ENCODE measurements at places on chromosomes 6 and 20.
A peak's percentile ranks its signal among the peaks of the same experiment; 100 is the strongest.

DNA sequence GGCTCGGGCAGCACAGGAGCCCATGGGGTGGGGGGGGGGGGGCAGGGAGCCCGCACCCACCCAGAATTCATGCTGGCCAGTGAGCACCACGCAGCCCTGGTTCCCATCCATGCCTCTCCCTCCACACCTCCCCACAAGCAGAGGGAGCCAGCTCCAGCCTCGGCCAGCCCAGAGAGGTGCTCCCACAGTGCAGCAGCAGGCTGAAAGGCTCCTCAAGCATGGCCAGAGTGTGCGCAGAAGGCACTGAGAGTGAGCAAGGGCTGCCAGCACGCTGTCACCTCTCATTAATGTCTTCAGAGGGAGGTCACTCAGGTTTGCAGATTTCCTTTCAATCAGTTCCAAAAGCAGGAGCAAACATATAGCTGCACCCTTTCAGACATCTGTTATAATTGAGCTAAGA, 32.4 kb downstream of the GSTA4 start:
- no peak for DNase-seq

DNA sequence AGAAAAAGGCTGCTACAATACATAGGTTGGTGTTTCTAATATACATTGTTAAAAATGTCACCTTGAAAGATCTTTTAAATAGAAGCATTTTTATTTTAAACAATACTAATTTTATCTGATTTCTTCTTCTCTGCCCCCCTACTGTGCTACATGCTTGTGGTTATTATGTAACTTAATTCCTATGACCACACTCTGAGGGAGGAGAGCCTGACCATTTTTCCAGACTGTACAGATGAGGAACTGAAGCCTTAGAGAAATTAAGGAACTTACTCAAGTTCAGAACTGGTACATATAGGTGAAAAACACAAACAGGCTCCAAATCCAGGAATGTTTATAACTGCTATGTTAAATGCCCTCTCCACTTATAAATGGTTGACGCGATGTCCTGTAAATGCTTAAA, 43.4 kb upstream of the ARHGAP18 start:
- no peak for DNase-seq

DNA sequence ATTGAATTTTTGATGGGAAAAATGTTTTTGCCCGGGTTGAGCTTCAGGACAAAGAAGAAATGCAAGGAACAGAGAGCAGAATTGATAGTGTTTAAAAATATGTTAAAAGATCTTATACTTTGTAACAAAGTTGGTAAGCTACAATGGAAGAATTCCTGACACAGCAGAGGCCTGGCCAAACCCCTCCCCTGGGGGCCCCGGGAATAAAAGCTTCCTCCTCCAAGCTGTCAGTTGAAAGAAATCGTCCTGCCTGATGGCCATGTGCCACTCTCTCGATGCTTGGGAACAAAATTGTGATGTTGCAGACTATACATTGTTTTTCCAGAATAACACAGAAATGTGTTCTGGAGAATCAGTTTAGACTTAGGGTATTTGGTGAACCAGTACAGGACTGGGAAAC, 14.2 kb upstream of the TOX2 start:
- DNase-seq = no peak

- DNase-seq = no peak
Measured at GRCh38 chr6:4036581-4036980, 42.4 kb downstream of the FAM217A start.

GRCh38 chr20:51695574-51696303, 72.5 kb downstream of the ATP9A start:
- DNase-seq = peak; percentile 81

DNA sequence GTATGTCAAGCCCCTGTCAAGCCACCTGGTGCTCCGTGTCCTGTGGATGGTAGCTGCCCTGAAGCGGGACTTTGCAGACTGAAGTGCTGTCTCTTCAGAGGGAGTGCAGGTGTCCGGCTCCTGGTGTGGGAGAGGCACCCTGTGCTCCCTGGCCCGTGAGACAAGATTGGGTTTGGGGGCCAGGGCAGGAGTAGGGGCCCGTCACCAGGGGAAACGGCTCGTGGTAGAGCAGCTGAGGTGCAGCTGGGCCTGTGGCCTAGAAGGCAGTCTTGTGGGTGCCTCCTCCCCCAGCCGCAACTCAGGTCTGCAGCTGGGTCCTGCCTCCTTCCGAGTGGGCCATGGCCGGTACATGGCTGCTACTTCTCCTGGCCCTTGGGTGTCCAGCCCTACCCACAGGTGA, at the start of gene PTCRA:
Gene PTCRA (plus strand): TSS at position 322 of the 400 bp plus-strand sequence. CDS start 17 bp downstream, at position 339.
- DNase-seq = no peak

DNA sequence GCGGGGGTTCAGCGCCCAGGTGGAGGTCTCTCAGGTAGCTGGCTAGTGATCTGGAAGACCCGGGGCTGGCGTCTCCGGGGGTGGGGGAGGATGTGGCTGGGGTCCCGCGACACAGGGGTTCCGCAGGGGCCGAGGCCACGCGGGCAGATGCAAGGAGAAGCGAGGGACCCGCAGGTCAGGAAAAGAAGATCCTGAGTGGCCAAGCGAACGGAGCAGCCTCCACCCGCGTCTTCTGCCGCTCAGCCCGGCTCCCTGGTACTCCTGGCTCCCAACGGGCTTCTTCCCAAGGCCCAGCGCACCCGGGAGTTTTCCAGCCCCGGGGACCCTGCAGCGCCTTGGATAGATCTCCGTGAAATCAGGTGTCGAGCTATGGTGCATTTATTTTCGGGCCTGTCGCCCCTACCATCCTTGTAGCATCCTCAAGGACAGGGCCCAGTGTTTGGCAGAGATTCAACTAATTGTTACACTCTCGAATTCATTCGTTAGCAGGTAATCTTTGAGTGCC, 682 bp upstream of the CHD6 start:
- DNase-seq = no peak

DNA sequence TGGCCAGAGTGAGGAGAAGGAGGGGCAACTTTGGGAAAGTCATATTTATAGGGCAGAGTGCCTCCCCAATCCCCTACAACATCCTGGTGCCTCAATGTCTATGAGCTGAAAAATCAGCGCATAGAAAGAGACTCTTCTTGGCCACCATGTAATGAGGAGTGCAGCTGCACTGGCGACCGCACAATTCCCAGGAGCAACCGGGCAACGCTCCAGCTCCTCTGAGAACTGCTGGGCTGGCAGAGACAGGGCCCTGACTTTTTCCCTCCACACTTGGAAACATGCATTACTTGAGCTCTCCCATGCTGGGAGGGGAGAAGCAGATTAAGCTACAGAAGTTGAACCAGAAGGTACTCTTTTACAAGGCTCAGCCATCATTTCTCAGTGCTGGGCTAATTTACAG, 31.4 kb upstream of the MARCKS start:
- peak; percentile 43 for DNase-seq

- DNase-seq = no peak
Measured at GRCh38 chr6:28609672-28610071, 84.0 kb downstream of the GPX5 start.

DNA sequence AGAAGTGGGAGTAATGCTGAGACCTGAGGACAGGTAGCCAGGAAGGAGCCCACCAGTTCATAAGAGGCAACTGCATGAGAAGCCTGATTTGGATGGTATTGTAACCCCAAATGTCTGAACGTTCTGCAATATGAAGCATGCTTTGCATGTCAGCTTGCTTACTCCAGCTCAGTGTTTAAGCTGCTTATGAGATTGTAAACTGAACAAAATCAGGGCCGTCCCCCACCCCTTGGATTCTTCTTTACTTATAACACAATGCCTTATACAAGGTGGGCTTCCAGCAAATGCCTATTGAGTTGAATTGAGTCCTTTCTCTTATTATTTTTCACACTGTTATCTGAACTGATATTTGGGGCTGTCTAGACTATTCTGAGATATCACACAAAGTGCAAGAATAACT, 761.3 kb downstream of the KIF16B start:
- no peak for DNase-seq

- DNase-seq = no peak
Measured at GRCh38 chr20:325889-326644, 715 bp downstream of the SOX12 start.

- DNase-seq = no peak
Measured at GRCh38 chr6:6366803-6367202, 46.3 kb upstream of the F13A1 start.

- DNase-seq = no peak
Measured at GRCh38 chr6:100704961-100705360, 176.2 kb downstream of the ASCC3 start.

DNA sequence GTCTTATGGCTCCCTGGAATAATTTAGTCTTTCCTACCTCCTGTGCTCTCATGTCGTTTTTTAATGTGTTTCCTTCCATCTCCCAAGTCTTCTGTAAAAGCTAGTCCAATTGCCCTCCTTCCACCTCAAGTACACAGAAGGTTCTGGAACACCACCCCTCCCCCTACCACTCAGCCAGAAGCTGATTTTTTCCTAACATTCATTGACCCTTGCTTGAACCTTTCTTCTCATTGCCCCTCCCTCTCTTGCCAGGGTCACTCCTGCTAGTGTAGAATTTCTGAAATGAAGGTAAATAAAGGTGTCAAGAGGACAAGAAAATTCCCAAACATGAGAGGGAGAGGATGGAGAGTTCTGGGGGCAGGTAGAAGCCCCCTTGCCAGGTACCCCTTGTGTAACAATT, 38.6 kb downstream of the PLEKHG1 start:
- no peak for DNase-seq

DNA sequence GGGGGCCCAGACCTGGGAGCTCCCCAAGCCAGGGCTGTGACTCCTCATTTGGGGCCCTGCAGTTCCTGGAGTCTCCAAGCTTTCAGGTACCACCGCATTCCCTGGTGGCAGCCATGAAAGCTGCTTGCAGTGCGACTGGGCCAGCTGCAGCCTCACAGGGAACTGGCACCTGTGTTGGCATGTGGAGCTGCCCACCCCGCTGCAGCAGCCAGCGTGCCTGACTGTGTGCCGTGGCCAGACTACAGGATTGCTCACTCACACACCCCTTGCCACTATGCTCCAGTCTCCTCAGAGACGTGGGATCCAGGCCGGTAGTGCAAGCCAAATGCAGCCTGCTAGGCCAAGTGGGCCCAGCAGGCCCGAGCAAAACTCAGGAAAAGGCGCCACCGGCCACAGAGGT, 450.7 kb downstream of the COL12A1 start:
- DNase-seq = no peak

- peak; percentile 35 for DNase-seq
Measured at GRCh38 chr6:148085631-148086331, 256.9 kb upstream of the SASH1 start.

- DNase-seq = no peak
Measured at GRCh38 chr20:34871320-34871926, 1.2 kb downstream of the GGT7 start.

- no peak for DNase-seq
Measured at GRCh38 chr6:117396228-117396627, 29.5 kb downstream of the ROS1 start.

- DNase-seq = no peak
Measured at GRCh38 chr20:32483351-32484224, 101.5 kb downstream of the NOL4L start.

DNA sequence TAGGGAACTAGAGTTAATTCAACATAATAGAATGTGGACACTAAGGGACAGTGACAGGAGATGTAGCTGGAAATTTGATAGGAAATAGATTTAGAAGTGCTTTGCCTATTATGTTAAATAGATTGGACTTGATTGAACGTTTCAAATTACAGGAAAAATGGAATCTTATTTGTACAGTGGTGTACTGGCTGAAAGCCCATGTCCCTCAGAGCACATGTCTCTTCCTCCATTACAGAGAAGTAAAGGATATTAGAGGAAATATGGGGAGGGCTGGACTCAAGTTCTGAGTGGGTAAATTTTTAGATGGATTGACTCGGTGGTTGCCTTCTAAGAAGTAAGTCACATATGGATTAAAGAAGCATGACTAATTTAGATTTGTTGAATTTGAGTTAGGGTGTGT, 11.4 kb downstream of the PKIB start:
- DNase-seq = no peak

DNA sequence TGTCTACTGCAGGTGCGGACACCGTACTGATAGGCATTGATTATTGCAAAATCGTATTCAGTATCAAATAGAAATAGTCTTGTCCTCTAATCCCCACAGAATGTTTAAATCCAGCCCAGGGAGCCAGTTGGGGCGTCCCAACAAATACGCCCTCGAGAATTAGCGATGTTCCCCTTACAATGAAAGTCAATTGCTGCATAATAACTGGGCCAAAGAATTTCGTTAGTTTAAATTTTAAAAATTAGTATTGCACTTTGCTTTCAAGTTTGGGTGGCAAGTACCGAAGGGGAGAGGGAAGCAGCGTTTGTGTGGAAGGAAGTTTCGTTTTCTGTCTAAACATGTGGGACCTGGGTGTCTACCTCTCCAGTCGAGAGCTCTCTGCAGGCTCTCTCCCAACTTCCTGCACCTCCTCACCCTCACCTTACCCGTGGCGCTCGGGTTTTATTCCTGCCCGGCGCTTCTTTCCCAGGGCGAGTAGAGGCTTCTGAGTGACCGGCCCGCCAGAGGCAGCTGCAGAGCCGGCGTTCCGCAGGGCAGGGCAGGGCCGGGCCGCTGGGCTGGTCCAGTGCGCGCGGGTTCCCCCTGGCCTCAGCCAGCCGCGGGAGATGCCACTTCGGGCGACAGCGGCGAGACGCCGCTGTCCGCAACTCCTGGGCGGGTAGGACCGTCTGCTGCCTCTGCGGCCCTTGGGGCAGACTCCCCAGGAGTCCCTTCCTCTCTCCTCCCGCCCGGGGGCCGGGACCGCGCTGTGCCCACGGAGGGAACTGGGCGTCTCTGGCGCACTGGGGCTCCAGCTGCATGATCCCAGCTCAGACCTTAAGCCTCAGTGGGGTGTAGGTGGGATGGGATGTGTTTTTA, 862 bp upstream of the TFAP2C start:
- no peak for DNase-seq

GRCh38 chr6:42086046-42087035, 36.0 kb downstream of the TAF8 start:
- DNase-seq = no peak

DNA sequence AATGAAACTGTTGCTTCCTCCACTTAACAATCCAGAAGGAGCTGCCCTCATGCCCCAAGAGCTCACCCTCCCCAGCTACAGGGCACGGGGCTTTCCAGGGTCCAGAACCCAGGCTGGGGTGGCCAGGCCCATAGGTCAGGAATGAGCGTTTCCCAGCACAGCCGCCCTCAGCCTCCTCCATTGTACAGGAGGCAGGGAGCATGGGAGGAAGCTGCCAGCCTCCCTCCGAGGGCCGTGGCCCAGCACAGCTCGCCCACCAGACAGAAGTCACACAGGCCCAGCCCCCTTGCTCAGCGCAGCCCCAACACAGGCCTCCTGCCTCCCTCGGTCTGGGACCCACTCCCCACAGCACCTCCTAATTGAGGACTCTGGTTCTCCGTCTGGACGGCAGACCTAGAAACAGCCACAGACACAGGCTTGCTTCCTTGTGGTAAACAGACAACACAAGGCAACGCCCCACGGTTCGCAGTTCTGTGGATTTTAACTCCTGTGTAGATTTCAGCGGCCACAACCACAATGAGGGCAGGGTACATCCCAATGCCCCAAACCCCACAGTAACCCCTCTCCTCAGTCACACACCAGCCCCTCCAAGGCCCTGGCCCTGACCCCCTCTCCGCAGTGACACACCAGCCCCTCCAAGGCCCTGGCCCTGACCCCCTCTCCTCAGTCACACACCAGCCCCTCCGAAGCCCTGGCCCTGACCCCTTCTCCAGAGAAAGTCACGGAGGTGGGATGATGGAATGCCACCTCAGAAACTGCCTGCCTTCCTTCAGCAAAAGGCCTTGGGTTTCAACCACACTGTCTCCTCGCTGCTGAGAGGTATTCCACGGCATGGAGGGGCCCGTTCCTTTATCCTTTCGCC, 173.5 kb downstream of the DLL1 start:
- DNase-seq = no peak

Measured in HFF-Myc (cell line).